ENCODE measurements at places on chromosomes 3 and 15. TPM values are rescaled to one million over a fixed set of nuclear protein-coding genes. Genes with fewer than 3 reads are reported as not detected.

- no peaks in the 10 kb centered on the region for H3K27me3 ChIP-seq
- peaks cover 88% of the 10 kb centered on the region for H3K36me3 ChIP-seq
- peak; percentile 91 for DNase-seq
- H3K4me1 ChIP-seq, result peaks cover 100% of the 10 kb centered on the region
These were observed 8.1 kb downstream of the PPM1M start for GRCh38 chr3:52253314-52254304.

Gene PPP1R14D
- not detected for total RNA-seq

Gene ADPGK
- total RNA-seq, result 88.8 TPM

Gene EFCC1
- 0.22 TPM for total RNA-seq

Gene BSN
- total RNA-seq, result 0.08 TPM

Gene SLC26A6
- total RNA-seq, result 13.5 TPM

DNA sequence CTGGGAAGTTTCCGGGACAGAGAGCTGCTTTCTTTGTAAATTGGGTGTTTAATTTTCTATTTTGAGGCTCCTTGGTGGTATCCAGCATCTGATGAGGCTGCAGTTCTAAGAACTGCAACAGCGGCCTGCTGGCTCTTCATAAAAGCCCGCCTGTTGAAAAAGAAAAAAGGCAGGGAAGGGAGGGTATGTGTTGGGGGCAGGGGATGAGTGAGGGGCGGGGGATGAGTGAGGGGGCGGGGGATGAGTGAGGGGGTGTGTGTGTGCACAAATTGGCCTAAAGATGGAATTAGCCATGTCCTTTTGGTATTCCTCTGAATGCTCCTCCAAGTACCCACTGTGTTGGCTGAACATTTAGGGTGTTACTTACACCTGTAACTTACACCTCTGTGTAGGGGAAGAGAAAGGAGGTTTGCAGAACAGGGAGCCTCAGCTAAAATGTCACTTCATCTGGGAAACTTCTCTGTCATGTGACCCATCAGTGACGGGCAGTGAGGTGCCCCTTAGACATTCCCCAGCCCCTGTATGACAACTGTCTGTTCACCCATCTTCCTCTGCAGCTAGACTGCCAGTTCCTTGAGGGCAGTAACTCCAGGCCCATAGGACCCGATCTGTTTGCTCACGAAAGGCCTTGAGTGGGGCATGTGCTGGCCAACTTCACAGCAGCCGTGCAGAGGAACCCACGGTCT lies 57.6 kb downstream of the LRIG1 start:
- peaks cover 26% of the 10 kb centered on the region for H3K36me3 ChIP-seq
- H3K27ac ChIP-seq, result no peak overlapping the region
- no peak for DNase-seq
- peaks cover 19% of the 10 kb centered on the region for H3K4me1 ChIP-seq

Gene EFHB
- total RNA-seq, result 1.2 TPM

Gene NISCH
- total RNA-seq, result 163 TPM

- no peaks in the 10 kb centered on the region for H3K27me3 ChIP-seq
- no peak for DNase-seq
- H3K27ac ChIP-seq, result no peak overlapping the region
- no peaks in the 10 kb centered on the region for H3K36me3 ChIP-seq
- H3K4me3 ChIP-seq, result no peak overlapping the region
These were observed 16.2 kb downstream of the PLA1A start for GRCh38 chr3:119613872-119614271.

Gene LYSMD4
- total RNA-seq, result 13.0 TPM

Gene PIGBOS1
- 6.2 TPM for total RNA-seq

- H3K36me3 ChIP-seq, result peaks cover 4% of the 10 kb centered on the region
- H3K4me1 ChIP-seq, result peaks cover 17% of the 10 kb centered on the region
- peak overlapping the region; percentile 79 for H3K4me3 ChIP-seq
- H3K27ac ChIP-seq, result peak overlapping the region; percentile 83
- H3K27me3 ChIP-seq, result no peaks in the 10 kb centered on the region
These were observed 531 bp downstream of the LZTFL1 start for GRCh38 chr3:45841420-45841756.

DNA sequence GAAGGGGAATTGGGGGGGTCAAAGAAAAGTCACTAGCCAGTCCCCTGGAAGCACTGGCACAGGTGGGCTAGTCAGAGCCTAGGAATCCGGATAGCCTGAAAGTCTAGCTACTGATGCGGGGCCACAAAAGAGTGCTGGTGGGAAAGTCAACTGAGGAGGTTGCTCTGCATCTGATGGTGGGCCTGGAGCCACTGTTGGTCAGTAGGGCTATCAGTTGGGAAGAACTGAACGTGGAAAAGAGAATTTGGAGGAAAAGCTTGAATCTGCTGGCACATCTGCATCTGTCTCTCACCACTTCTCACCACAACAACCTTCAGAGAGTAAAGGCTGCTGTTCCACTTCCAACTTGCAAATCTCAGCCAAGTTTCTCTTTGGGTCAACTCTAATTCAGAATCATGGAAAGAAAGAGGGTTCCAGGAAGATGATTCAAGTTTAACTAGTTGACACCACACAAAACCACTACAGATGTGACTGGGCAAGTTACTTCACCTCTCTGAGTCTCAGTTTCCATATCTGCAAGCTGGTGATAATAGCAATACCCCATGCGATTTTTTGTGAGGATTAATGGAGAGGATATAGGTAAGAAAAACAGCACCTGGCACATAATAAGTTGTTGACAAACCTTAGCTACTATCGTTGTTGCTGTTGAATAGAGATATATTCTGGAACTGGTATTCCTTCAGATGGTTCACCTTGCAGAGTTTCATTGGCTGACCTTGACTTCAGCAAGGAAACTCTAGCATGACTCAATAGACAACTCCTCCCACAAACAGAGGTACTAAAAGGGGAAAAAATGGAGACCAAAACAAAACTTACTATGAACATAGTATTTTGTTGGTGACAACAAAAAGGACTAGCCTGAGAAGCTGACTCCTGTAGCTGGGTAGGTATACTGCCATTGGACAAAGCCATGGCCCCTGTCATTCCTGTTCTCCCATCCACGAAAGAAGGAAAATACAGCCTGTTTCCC lies 280.2 kb upstream of the STT3B start:
- H3K4me3 ChIP-seq, result no peak overlapping the region
- H3K36me3 ChIP-seq, result no peaks in the 10 kb centered on the region
- peaks cover 10% of the 10 kb centered on the region for H3K4me1 ChIP-seq

DNA sequence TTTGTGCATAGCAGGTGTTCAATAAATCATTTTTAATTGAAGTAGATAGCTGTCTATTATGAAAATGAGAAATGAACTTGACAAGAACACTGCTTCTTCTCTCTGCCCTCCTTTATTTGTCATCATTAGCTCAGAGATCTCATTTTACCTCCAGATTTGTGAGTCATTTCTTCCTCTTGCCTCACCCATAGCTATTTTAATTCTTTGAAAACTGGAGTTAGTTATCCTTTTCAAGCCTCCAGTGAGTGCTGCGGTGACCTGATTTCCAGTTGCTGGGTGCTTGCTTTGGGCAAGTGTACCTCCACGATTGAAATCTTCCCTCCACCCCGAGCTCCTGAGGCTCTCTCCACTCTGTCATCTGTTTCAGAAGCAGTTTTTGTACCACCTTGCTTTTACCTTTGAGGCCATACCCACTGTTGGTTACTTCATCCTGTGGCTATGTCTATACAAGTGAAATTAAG lies 114.6 kb downstream of the NFKBIZ start:
- H3K4me1 ChIP-seq, result peaks cover 4% of the 10 kb centered on the region
- no peak overlapping the region for H3K4me3 ChIP-seq
- H3K36me3 ChIP-seq, result no peaks in the 10 kb centered on the region
- DNase-seq, result no peak
- no peak overlapping the region for H3K27ac ChIP-seq

- H3K27ac ChIP-seq, result no peak overlapping the region
- no peak for DNase-seq
- H3K4me3 ChIP-seq, result no peak overlapping the region
- no peaks in the 10 kb centered on the region for H3K36me3 ChIP-seq
These were observed 92.9 kb downstream of the GABRB3 start for GRCh38 chr15:26679927-26680326.

DNA sequence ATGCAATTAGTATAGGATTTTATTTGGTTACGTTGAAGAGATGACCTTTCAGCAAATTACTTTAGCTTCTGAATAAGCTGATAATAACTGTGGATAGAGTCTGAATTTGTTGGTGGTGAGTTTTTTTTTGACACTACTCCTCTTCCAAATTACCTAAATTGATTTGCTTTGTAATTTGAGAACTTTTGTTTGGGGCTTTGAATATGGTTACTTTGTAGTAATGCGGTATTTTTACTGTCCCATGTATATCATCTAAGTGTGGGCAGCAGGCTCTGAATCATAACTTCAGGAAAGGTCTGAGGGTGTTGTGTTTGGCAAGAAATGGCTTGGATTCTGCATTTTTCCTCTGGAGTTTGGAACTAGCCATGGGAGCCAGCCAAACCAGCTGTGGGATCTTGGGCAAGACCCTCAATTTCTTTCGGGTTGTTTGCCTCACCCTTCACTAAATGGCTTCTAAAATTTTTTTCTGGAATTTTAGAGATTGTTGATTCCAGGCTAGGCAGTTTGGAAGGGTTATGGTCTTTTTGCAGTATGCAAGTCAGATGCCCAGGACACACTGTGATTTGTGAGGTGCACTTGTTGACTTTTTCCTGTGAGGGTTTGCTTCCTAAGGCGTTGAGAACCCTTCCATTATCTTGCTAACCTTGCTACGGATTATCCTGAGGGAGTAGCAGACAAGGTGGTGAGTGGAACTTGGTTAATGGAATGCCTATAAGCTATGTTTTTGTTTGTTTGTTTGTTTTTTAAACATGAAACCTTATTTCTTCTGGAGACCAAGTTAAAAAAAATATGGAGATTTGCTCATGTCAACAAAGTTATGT lies 10.4 kb downstream of the PTPRG start:
- no peak overlapping the region for H3K27ac ChIP-seq
- no peaks in the 10 kb centered on the region for H3K27me3 ChIP-seq
- H3K36me3 ChIP-seq, result no peaks in the 10 kb centered on the region

Gene PARP3
- total RNA-seq, result 6.4 TPM

GRCh38 chr15:96695426-96695825 lies 364.9 kb downstream of the NR2F2 start:
- H3K27ac ChIP-seq, result no peak overlapping the region
- H3K36me3 ChIP-seq, result no peaks in the 10 kb centered on the region
- DNase-seq, result no peak
- H3K27me3 ChIP-seq, result no peaks in the 10 kb centered on the region

GRCh38 chr3:127171320-127171719 lies 21.6 kb upstream of the PRR23E start:
- no peak overlapping the region for H3K27ac ChIP-seq
- H3K4me1 ChIP-seq, result no peaks in the 10 kb centered on the region
- H3K36me3 ChIP-seq, result no peaks in the 10 kb centered on the region
- H3K4me3 ChIP-seq, result no peak overlapping the region

Gene ARPP21
- total RNA-seq, result not detected

GRCh38 chr3:195195321-195196209 lies 75.4 kb downstream of the XXYLT1 start:
- no peak overlapping the region for H3K27ac ChIP-seq
- no peaks in the 10 kb centered on the region for H3K36me3 ChIP-seq
- no peak overlapping the region for H3K4me3 ChIP-seq
- H3K27me3 ChIP-seq, result no peaks in the 10 kb centered on the region
- H3K4me1 ChIP-seq, result no peaks in the 10 kb centered on the region
- DNase-seq, result no peak

Gene GABRB3
- not detected for total RNA-seq
